8988T (cell line): ENCODE measurements at places on chromosomes 7 and 10.

DNA sequence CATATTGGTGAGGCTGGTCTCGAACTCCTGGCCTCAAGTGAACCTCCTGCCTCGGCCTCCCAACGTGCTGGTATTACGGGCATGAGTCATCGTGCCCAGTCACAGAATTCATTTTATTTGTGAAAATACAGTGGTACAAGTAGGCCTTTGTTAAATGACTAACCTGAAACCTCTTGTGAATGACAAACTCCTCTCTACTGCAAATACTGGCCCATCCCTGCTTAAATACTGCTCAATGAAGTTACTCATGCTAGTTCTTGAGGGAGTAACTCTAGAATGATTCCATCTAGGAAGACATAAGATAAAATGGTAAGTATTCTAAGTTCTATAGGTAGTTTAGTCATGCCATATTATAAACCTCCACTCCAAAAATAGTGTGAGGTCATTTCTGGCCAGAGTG lies 80.7 kb downstream of the UBE2H start:
- no peak for DNase-seq

DNA sequence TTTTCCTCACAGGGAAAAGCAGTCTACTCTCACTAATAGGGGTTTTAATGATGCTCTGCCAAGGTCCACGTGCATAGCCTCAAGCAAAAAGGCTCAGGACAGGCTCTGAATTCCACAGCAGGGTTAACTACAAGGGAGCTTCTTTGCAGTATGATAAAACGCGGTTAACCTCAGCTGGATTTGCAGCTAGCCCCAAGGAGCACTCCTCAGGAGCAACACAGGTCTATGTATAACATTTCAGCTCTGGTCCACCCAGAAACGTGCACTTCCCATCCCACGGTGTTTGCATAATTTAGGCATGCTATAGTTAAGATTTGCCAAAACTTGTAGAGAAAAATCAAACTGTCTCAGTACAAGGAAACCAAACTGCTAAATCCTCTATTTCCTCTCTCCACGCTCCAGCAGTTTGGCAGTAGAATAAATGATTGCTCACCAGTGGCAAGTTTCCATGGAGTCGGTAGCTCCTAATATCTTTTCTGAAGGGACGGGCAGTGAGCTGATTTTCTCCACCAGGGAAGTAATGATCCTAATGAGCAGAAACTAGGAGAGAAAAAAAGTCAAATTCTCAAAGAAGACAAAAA lies 13.1 kb upstream of the ASB4 start:
- no peak for DNase-seq

GRCh38 chr7:4202954-4203353 lies 479.1 kb upstream of the FOXK1 start:
- DNase-seq: no peak

DNA sequence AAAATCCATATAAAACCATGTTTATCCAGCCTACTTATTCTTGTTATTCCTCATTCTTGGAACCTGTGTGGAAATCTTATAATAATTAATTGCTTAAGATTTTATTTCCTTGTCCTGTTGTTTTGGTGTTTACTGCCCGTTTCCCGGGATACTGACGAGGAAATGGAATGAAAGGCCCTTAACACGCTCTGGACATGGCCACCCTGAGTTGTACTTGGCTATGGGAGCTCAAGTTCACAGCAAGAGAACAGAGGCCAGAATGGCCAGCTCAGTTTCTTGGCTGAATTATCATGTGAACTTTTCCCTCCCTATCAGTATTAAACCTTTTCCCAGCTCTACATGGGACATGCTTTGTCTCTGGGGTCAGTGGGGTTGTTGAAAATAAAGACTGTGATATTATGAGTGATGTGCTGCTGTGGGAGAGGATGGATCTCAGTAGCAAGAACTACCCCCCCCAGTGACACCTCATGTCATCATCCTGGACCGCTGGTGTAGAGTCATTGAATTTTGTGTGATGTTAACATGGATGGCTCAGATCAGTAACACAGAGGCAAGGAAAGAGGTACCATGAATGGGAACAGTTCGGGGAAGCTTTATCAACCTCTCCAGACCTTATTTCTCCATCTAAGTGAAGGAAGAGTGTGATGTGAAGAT lies 87.0 kb upstream of the IGFBP3 start:
- DNase-seq: no peak

- no peak for DNase-seq
Measured at GRCh38 chr10:58400609-58401008, 15.4 kb downstream of the TFAM start.

GRCh38 chr10:84999929-85000328 lies 671.5 kb downstream of the CCSER2 start:
- DNase-seq: no peak

GRCh38 chr10:25174461-25175230 lies at the start of gene GPR158:
Gene GPR158, plus strand, starts transcription at chr10:25175001. Its CDS starts 420 bp downstream, at chr10:25175421.
- DNase-seq: peak; percentile 85

DNA sequence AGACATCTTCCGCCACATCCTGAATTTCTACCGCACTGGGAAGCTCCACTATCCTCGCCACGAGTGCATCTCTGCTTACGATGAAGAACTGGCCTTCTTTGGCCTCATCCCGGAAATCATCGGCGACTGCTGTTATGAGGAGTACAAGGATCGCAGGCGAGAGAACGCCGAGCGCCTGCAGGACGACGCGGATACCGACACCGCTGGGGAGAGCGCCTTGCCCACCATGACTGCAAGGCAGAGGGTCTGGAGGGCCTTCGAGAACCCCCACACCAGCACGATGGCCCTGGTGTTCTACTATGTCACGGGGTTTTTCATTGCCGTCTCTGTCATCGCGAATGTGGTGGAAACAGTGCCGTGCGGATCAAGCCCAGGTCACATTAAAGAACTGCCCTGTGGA lies 1.9 kb downstream of the KCND2 start:
- DNase-seq: no peak

DNA sequence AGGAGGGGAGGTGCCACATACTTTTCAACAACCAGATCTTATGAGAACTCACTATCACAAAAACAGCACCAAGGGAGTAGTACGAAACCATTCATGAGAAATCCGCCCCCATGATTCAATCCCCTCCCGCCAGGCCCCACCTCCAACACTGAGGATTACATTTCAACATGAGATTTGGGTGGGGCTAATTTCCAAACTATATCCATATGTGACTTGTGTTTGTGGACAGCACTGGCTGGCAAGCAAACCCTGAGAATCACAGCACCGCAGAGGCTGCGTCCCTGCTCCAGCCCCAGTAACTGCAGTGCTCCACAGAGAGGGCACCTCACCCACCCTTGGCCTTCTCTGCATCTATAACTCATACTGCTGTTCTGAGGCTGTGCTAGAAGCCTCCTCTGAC lies 211.2 kb upstream of the PODXL start:
- DNase-seq: no peak

GRCh38 chr7:116802144-116802745 lies 60.1 kb upstream of the CAPZA2 start:
- DNase-seq: no peak

DNA sequence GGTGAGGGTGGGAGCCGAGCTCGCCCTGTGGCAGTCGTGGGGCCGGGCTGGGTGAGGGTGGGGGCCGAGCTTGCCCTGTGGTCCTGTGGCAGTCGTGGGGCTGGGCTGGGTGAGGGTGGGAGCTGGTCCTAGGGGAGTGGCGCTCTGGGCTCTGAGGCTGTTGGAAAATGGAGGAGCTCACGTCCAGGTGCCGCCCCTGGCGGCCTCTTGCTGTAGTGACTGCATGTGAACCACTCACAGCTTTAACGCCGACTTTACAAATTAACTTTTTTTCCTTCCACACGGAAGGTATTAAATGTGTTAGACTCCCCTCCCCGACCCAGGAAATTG lies 312.6 kb downstream of the WDR37 start:
- peak; percentile 89 for DNase-seq

DNA sequence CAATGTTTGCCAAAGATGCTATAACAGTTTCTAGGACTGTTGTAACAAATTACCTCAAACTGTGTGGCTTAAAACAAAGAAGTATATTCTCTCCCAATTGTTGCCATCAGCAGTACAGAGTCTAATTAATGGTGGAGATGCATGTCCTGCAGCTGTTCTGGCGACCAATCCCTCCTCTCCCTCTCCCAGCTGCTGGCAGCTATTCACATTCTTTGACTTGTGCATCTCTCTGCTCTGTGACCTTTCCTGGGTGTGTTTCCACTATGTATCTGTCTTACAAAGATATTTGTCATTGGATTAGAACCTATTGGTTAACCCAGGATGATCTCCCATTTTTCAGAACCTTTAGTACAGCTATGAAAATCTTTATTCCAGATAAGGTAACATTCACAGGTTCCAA lies 561.7 kb upstream of the POM121L12 start:
- DNase-seq: no peak

- DNase-seq: no peak
Measured at GRCh38 chr7:142414135-142414534, 156.3 kb upstream of the PRSS58 start.

DNA sequence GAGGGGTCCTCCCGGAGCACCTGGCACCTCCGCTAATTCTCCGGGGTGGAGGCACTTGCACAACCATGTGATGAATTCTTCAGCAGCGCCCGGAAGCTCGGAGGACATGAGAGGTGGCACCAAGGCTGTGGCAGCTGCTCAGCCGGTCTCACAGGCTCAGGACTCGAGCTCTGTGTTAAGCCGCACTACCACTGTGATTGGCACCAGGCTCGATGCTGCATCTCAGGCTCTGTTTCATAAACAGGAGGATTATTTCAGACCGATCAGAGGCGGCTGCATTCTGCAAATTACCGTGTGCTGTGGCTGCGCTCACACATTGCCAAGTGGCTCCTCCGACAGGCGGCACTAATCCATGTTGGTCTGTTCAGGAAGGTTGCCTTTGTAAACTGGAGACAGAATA lies 495.2 kb downstream of the DNAJB6 start:
- DNase-seq: no peak

DNA sequence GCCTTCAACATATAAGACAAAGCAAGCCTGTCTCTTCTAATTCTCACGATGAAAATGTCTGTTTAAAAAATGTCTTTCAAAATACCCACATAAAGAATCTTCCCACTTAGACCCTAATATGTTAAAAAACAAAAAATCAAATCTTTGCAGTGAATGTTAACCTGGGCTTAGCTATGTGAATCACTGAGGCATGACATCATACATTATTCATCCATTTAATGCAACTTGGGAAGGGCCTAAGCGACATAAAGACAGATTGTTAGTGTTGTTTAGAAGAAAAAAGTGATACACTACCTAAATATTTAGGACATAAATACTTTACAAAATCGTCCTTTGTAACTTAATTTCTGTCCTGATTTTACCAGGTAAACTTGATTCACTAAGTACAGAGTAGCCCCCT lies 648.5 kb upstream of the NRP1 start:
- DNase-seq: no peak

DNA sequence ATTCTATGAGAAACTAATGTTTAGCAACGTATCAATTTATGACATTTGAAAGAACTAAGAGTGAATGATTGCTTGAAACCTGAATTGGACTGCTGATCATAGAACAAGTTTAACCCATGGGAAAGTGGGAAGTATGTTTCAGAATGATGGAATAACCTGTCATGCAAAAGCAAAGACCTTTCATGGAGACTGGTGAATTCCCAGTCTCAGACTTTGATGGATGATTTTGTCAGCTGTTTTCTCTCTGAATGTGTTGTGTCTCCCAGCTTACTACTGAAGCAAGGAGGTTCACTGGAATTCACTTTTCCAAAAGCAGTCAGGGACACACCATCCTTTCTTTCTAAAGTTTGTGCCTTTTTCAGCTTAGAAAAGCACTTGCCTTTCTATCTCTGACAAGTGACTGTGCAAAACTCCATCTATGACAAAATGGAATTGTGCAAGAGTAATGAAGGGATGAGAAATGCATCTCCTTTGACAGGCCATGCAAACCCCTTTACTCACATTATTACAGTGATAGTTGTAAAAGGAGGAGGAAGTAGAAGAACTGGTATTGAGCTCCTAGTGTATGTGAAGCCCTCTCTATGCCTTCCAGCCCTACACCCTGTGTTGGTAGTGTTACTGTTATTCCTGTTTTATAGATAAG lies 176.1 kb downstream of the PRKG1 start:
- no peak for DNase-seq

GRCh38 chr7:76129366-76129765 lies 72.3 kb upstream of the SRRM3 start:
- no peak for DNase-seq

DNA sequence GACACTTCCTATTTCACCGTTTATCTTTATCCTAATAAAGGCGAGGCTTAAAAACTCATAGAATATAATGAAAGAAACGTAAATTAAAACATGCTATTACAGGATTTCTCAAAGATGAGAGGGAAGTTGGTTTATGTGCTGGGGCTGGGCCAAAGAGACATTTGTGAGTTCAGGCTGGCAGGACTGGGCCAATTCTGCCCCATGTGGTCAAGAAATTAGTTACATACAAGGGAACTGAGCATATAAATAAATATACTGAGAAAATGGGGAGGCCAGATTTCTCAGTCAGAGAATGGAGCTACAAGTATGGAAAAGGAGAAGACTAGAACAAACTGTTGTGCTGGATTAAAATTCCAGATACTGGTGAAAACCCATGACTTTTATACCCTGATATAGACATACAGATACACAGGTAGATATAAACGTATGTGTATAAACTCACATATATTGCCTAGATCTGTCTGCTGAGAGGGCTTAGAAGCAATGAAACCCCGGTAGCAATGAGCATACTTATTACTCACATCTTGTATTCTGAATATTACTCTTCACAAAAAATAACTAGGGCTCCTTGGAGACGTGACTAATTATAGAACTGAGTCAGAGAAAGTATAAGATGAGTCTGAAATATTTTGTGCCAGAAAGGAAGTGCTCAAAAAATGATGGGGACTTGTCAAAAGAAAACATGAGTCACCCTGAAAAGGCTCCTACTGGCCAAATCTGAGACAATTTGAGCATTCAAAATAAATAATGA lies 155.7 kb upstream of the FGFR2 start:
- no peak for DNase-seq

DNA sequence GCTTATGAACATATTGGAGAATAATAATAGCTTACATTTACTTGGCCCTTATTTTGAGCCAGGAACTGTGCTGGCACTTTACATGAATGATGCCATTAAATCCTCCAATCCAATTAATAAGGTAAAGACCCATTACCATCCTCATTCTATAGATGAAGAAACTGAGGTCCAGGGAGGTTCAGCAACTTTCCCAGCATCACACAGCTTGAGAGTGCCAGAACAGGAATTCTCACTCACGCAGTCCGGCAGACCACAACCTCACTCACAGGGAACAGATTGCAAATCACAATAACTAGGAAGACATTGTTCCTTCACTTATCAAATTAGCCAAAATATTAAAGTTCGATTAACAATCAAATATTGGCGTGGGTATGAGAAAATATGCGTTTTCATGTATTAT lies 18.3 kb downstream of the GPRIN2 start:
- DNase-seq: no peak

DNA sequence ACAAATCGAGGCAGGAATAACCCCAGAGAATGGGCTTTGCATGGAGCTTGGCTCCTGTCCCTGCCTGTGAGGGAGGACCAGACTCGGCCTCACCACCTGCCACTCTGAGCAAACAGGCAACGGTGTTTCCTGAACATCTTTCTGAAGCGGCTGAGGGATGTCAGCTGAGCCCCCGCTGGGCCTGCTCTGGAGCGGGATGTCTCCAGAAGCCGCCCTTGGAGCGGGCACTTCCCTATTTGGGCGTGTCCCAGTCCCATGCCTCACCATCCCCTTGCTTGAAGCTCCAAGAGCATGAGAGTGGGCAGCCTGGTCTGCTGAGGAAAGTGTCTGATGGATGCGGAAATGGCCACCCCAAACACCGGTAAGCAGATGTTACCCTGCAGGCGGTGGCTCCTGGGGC lies 10.2 kb downstream of the ALKBH4 start:
- DNase-seq: no peak

- peak; percentile 59 for DNase-seq
Measured at GRCh38 chr10:72340510-72341261, 14.0 kb downstream of the DNAJB12 start.

- DNase-seq: no peak
Measured at GRCh38 chr7:107631588-107632491, 28.8 kb upstream of the SLC26A4 start.
